ENCODE measurements at places on chromosomes 13 and 19. TPM values are rescaled to one million over a fixed set of nuclear protein-coding genes. Genes with fewer than 3 reads are reported as not detected.

DNA sequence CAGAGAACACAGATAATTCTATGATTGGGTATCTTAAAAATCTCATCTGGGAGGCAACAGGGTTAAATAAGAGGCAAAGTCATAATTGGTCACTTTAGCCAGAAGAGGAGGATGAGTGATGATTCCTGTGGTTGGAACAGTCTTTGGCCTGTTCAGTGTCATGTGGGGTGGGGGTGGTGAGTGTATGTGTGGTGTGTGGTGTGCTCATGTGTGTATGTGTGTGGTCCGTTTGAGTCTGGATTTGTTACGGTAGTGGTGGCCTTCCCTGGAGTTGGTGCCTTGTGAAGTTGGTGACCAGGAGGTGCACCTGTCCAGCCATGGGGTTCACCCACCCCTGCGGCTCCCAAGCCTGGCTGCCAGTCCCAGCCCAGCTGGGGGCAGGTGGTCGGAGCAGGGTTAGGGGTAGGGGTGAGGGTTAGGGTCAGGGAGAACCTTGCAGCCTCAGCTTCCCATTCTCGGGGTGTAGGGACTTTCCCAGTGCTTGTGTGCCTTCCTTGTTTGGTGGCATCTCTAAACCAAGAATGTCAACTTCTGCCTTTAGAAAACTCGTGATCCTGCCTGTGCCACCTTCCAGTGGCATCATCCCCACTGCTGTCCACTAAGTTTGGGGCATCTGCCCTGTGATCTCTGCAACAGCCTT, 97.5 kb downstream of the RAB20 start:
- DNase-seq = no peak

The SYCN gene
- total RNA-seq = not detected

DNA sequence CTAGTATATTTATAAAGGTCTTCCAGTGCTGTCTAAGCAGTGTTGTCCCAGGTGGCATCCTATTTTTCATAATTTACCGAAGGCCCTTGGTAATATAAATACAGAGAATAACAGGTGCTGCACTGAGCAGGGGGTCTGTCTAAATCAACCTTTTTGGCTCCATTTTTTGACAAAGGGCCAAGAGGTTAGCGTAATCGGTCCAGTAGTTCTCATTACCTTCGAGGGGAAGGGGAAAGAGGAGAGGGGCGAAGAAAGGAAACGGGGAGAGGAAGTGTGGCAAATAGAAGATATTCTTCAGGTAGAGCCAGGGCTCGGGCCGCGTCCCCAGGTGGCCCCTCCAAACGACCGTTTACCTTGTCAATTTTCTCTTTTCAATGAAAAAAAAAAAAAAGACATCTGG, 749 bp upstream of the PAN3 start:
- no peak for DNase-seq

DNA sequence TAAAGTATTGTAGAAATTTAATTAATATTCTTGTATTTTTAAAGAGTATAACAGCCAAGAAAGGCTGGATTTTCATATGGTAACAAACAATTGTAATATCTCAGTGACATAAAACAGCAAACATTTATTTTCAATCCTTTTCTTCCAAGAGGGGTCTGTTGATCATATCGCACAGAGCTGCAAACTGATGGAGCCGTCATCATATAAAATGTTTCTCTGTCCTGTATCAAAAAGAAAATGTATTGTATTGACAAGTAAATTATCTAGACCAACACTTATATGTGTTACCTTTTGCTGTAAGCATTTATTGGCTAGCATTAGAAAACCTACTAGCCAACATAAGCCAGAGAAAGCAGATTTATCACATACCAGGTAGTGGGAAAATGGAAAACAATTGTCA, 2861.4 kb upstream of the PCDH20 start:
- DNase-seq = no peak

The KLK4 gene
- not detected for total RNA-seq

The RNF17 gene
- total RNA-seq = not detected

All from activated naive CD8-positive, alpha-beta T cell treated with anti-CD3 and anti-CD28 coated beads, Interleukin-2, amount 10 ng/mL, durations not matched to agents 7 days and 5 days (primary cell).